ENCODE measurements at places on chromosomes 1 and 21.

DNA sequence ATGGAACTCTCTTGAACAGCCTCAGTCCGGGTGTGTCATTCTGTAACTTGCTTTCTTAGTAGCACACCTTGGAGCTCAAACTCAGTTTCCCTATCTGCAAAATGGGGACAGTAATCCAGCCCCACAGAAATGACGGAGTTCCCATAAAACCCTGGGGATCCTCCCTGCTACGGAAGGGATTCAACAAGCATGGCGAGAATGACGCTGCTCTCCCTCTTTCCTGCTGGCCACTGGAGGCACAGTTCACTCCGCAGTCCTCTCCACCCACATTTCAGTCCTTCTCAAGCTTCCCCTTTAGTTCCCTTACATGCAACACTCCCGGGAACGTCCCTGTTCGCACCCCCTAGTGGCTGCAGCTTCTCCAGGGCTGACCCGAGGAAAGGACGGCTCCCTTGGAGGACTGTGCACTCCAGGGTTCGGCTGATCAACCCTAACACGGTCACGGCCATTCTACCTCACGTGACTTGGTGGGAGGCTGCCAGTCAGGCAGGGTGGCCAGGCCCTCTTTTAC lies 20.6 kb downstream of the RUNX3 start:
- DNase-seq, result no peak

DNA sequence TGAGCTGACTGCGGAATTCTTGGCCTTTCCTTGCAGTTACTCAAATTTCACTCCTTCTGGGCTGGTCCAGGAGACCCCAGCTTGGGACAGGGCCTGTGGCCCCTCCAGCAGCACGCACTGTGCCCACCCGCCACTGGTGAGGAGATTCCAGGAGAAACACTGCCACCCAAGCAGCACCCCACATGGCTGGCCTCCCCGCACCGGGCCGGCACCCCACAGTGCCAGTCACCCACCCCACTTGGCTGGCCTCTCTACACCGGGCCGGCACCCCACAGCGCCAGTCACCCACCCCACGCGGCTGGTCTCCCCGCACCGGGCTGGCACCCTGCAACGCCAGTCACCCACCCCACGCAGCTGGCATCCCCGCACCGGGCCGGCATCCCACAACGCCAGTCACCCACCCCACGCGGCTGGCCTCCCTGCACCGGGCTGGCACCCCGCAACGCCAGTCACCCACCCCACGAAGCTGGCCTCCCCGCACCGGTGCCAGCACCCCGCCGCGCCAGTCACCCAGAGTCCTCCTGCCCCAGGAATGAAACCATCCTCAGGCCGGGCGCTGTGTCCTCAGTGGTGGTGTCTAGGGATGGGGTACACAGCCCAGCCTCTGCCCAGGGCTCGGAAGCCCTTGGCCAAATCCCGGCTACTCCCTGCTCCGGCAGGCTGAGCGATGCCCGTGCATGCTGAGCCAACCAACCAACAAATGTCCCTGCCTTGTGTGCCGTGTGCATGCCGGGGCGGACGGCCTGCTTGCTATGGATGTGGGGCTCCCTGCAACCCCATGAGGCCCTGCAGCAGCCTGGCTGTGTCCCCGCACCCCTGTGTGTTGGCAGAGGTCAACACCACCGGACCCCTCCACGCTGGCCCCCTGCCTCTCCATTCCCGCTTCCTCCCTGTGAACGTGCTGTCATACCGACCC lies 38.6 kb upstream of the TSPEAR start:
- DNase-seq, result no peak

GRCh38 chr1:176542352-176542751 lies 79.4 kb downstream of the PAPPA2 start:
- no peak for DNase-seq

GRCh38 chr1:71044833-71045232 lies 2.8 kb downstream of the PTGER3 start:
- no peak for DNase-seq

DNA sequence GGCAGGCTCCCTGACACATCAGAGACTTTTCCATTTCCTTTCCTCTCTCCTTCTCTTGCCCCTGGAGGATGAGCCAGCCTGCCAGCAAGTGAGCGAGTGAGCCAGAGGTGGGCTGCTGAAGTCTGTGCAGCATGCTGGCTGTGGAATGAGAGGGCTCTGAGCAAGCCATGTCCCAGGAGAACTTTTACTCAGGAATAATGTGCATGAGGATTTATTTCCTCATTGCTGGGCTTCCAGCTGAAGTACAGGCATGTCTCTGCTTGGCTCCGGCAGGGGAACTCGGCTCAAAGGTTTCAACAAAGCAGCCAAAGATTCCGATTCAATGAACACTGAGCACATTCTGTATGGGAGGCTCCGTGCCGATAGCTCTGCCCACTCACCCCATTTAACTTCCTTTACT lies 43.7 kb downstream of the UBIAD1 start:
- DNase-seq, result no peak

GRCh38 chr1:19204446-19205266 lies 5.4 kb downstream of the UBR4 start:
- DNase-seq, result no peak

DNA sequence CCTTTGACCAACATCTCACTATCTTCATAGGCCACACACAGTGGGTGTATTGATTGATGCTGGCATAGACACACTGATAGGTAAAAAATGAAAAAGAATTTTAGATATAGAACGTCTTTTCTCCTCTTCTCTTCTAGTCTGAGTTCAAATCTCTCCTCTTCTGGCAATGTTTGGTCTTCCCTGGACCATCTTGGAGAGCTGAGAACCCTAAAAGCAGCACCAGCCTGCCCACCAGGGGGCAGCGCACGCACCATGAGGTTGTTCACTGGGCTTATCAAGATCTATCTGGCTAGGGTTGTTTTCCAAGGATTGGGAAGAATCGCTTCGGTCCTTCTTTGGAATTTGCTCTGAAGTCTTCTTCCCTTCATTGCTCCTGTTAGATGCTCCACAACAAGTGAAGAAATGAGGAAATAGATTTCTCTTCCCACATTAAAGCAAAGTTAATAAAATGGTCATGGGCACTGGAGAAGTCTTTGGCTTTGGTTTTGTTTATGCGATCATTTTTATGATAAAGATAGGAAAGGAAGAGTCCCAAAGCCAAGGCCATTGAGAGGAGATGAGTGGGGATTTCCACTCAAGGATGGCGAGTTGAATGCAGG lies 104.0 kb upstream of the OLIG2 start:
- peak; percentile 21 for DNase-seq

GRCh38 chr1:83960669-83961277 lies 38.2 kb downstream of the TTLL7 start:
- no peak for DNase-seq

- no peak for DNase-seq
These were observed 45.8 kb upstream of the CYP2J2 start for GRCh38 chr1:59972216-59972927.

DNA sequence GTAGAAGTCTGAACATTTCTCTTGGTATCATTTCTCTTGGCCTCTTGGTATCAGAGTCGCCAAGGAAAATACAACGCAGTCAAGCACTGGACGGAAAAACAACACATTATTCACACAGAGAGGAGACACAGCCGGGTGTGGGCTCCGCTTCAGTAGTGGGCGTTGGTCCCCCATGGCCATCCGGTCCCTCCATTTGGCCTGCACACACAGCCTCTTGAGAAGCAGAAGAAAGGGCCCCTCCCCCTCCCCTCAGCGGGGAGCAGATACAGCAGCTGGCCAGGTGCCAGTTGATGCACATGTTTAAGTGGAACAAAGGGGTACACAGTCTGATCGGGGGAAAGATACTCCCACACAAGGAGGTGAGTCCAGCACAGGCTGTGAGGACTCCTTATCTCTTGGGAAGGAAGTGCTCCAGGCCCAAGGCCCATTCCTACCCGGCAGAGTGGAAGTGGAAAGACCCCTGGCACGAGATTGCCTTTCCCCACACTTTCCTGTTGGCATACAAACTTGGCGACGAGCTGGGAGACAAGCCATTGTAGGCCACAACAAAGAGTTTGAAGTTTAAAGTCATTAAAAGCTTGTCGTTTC lies 311.3 kb downstream of the FAM72C start:
- no peak for DNase-seq

DNA sequence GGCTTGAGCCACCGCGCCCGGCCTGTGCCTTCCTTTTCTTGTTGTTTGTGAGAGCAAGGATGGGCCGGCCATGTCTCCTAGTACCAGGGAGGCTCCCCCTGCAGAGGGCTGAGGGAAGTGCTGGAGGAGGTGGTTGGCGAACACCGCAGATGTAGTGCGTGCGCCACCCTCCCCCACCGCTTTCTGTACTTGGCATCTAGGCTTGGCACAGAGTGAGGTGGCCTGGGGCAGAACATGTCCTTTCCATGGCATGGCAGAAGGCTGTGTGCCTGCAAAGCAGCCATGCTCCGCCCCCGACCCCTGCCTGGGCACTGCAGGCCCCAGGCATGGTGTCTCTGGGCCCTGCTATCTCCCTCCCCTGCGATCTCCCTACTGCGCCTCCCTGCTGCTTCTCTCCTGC lies 30.7 kb downstream of the ALPL start:
- no peak for DNase-seq

GRCh38 chr1:175146529-175147213 lies 45.9 kb downstream of the KIAA0040 start:
- DNase-seq, result peak; percentile 47

DNA sequence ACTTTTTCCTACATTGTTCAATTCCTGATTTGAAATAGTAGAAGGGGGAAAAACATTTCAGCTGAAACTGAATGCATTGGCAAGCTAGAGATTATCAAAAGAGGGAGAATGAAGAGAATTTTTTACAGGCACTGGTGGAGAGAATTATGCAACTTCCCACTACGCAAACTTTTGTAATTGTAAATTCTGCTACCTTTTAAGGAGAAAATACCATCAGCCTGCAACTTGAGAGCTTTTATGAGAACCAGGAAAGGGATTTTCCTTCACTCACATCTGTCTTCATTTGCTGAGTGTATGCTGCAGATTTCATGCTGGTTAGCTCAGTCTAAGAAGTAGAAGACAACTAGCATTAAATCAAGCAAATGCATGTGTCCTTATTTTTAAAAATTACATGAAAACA lies 43.7 kb downstream of the ADAMTS1 start:
- DNase-seq, result no peak

GRCh38 chr1:89525169-89525855 lies 683 bp downstream of the LRRC8B start:
- DNase-seq, result no peak

GRCh38 chr1:207868251-207868773 lies 42.6 kb downstream of the CD34 start:
- DNase-seq, result no peak

DNA sequence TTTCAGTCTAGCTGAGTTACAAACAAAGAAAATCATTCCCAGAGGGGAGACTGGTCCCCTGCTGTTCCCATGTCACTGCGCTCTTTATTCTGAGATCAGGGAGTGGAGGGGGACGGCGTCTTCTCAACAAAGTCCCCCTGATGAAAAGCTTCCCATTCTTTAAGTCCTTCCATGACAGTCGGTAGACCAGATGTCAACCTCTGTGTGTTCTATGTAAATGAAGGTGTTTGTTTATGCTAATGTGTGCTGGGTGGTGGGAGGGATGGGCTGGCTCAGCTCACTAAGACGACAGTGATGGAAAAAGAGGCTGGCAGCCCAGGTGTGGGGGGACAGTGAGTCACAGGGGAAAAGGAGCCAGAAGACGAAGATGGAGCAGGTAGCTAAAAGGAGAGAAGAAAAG lies 148.2 kb upstream of the KLHDC7A start:
- no peak for DNase-seq

DNA sequence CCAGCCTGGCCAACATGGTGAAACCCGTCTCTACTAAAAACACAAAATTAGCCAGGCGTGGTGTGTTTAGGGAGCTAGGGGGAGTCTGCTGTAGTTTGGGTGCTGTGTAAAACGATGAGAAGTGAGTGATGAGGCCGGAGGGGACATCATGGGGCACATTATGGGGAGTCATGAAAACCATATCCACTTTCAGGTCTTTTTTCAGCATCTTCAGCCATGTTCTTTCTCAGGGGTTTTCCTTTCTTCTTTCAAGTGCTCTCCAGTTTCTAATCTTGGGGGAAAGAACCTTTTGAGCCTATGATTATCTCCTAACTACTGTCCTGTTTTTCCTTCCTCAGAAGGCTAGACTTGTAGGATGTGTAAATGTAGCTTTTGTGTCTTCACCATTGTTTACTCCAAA lies 14.4 kb downstream of the KDM4A start:
- no peak for DNase-seq

DNA sequence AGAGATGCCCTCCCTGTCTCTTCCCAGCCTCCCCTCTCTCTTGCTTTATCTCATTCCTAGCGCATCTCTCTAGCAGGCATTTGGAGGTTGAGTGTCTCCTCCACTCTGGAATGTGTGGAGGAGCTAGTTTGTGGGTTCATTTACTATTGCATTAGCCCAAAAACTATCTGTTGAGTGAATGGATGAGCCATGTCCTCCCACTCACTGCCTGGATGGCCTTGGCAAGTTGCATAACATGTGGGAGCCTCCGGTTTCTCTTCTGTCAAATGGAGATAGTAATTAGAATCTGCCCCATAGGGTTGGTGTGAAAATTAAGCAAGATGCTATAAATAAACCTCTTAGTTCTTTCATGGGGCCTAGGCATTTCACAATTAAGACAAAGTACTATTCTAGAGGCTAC lies 181.8 kb downstream of the KAZN start:
- no peak for DNase-seq

DNA sequence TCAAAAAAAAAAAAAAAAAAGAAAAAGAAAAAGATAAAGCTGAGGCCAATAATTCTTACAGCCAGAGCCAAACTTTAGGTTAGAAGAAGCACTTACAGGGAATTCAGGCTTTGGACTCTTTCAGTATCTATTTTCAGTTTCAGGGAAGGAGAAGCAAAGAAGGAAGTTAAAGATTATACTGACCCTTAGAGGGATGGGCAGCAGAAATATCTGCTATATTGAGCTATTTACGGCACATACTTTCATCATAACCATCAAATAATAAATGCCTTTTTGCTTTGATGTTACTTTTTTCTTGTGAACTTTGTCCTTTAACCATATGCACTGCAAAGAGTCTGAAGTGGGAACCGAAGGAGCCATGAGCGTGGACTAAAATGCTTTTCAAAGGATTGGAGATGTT lies 42.0 kb downstream of the TM2D1 start:
- DNase-seq, result no peak

- no peak for DNase-seq
These were observed 9.1 kb downstream of the GALNT2 start for GRCh38 chr1:230076121-230076520.

- no peak for DNase-seq
These were observed 14.2 kb downstream of the TXNIP start for GRCh38 chr1:145982010-145982723.

- DNase-seq, result no peak
These were observed 729 bp upstream of the CDCA8 start for GRCh38 chr1:37691497-37692077.

- DNase-seq, result no peak
These were observed 45.8 kb downstream of the DMAP1 start for GRCh38 chr1:44259090-44259489.

DNA sequence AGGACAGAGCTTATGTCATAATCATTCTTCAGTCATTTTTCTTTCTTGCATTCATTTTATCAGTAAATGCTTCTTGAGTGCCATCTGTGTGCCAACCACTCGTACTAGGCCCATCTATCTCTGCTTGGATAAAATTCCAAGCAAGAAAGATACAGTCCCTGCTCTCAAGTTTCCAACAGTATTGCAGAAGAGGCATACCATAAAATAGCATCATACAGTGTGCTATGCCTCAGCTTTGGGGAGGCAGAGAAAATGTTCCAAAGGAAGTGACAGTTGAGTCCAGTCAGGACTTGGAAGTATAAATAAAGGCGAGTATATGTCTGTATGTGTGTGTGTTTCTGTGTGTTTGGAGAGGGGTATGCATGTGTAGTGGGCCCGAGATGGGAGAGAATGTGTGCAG lies 113.4 kb upstream of the HOOK1 start:
- DNase-seq, result no peak
